ENCODE measurements at places on chromosomes 11 and 22.

GRCh38 chr22:20438427-20438677 is 727 bp upstream of the SCARF2 start:
- DNase-seq, result no peak

GRCh38 chr22:41091132-41092022 is 1.0 kb upstream of the EP300 start:
- DNase-seq, result peak; percentile 99

DNA sequence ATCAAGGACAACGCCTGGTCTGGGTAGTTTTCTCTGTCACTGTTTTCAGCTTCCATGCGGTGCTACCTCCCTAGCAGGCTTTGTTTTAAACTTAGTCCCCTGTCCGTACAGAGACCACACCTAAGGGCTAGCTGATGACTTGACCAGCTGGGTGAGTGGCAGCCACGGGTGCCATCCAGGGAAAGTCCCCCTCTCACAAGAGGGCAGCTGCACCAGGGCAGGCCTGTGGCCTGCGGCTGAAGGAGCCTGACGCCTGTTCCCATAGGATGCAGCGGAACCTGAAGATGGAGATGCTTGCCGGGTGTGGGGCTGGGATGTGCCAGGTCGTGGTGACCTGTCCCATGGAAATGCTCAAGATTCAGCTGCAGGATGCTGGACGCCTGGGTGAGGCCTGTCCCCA is 19.9 kb downstream of the SLC25A18 start:
- DNase-seq, result no peak

DNA sequence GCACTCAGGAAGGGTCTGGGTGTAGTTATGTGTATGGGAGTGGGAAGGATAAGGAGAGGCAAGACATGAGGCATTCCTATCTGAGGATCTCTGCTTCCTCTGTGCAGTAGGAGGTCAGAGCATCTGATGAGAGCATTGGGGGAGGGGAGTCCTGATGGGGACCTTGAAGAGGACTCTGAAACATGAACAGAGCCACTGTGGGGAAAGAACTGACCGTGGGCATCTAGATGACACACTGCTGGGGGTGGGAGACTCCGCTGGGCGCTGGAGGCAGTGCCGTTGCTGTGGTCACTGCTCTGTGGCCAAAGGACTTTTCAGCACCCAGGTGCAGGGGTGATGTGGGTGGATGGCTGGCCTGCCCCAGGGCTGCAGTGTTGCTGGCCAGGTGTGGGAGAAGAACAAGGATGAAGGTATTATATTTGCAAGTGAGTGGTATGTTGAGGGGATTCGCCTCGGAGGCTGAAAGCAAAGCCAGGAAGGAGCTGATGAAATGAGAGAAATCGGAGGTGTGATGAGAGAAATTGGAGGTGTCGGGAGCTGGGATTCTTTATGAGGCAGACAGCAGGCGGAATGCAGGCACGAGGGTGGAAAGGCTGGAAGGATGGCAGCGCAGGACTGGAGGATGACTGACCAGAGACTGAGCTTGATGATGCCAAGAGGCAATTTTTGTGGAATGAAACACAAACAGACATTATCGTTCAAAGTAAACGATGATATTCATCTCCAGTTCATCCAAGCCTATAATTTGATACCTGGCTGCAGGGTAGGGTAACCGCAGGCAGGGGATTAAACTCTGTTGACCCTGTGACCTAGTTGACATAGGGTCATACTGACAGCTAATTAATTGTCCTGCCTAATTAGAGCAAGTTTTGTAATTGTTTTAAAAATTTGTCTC is 19.4 kb upstream of the TMPRSS4 start:
- DNase-seq, result no peak

GRCh38 chr11:125275905-125276618 is 111.5 kb downstream of the PKNOX2 start:
- DNase-seq, result no peak

DNA sequence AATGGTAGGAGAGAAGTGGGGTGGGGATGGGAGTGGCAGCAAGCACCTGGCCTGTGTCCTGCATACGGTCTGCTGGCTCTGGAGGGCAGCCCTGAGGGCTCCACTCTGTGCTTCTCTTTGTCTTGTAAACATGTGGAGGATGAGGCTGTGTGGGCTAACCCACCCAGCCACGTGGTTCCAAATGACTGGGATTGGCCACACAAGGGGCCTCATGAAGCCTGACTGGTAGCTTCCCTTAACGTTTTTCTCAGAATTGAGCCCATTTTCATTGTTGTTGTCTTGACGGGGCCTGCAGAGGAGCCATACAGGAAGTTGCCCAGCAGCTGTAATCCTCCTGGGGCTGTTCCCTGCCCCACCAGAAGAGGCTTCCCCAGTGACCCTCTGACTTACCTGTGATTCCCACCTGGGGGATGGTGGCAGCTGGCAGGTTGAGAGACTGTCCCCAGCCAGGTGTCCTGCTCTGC is 18.0 kb downstream of the DERL3 start:
- no peak for DNase-seq

DNA sequence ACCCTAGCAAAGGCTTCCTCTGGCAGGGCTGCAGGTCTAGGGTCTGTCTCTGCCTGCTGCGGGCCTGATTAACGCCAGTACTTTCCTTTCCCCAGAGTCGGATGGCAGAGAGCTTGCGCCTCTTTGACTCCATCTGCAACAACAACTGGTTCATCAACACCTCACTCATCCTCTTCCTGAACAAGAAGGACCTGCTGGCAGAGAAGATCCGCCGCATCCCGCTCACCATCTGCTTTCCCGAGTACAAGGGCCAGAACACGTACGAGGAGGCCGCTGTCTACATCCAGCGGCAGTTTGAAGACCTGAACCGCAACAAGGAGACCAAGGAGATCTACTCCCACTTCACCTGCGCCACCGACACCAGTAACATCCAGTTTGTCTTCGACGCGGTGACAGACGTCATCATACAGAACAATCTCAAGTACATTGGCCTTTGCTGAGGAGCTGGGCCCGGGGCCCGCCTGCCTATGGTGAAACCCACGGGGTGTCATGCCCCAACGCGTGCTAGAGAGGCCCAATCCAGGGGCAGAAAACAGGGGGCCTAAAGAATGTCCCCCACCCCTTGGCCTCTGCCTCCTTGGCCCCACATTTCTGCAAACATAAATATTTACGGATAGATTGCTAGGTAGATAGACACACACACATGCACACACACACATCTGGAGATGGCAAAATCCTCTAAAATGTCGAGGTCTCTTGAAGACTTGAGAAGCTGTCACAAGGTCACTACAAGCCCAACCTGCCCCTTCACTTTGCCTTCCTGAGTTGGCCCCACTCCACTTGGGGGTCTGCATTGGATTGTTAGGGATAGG is 18.6 kb downstream of the RSPH14 start:
- no peak for DNase-seq

Data from activated T-cell treated with anti-CD3 and anti-CD28 coated beads, Interleukin-2, amount 50 U/mL, for 48 hours (primary cell).